ENCODE measurements at places on chromosomes 16 and 17.

DNA sequence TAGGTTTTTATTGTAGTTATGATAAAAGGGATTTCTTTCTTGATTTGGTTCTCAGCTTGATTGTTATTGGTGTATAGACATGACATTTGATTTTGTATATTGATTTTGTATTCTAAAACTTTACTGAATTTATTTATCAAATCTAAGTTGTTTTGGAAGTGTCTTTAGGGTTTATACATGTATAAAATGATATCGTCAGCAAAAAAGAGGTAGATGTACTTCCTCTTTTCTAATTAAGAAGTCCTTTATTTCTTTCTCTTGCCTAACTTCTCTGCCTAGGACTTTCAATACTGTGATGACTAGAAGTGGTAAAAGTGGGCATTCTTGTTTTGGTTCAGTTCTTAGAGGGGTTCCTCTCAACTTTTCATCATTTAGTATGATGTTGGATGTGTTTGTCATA is 487.3 kb upstream of the KIF2B start:
- DNase-seq = no peak

DNA sequence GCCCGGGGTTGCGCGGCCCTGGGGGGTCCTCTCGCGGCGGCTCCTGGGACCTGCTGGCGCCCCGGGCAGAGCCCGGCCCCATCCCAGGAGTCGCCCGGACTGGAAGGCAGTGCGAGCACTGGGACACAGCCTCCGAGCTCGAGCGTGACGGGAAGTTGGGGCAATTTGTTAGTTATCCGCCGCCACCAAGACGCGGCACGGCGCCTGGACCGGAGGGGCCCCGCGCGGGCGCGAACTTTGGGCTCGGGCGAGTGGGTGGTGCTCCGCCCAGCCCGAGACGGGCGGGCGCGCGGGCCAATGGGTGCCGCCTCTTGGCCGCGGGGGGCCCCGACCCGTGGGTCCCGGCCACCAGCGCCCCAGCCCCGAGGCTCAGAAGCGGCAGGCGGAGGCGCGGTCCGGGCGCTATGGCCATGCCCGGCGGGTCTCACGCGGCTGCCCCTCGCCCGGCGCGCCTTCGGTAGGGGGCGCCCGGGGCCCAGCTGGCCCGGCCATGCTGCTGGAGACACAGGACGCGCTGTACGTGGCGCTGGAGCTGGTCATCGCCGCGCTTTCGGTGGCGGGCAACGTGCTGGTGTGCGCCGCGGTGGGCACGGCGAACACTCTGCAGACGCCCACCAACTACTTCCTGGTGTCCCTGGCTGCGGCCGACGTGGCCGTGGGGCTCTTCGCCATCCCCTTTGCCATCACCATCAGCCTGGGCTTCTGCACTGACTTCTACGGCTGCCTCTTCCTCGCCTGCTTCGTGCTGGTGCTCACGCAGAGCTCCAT is at the start of gene ADORA2B:
Gene ADORA2B, plus strand, starts transcription at position 372 of the 768 bp plus-strand sequence. Its CDS starts 119 bp downstream, at position 491.
- DNase-seq = peak; percentile 72

DNA sequence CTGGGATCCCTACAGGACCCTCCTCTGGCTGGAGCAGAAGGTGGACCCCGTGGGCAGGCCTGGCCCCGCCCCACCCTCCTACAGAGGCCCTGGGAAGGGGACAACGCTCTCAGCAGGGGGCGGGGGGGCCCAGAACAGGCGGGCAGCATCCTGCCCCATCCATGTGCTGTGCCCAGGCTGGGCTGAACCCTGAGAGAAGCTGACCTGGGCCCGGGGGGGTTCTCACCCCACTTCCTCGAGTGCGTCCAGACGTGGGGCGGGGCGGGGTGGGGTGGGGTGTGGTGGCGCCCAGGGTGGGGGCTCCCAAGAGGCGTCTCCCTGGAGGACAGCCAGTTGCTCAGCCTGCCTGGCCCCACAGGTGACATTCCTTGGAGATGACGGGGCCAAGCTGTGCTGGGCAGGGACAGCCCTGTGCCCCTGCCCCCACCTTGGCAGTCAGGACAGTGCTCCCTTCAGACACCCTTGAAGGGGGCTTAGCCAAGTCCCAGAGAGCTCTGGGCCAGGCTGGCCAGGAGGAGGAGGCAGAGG is 390 bp upstream of the UNC13D start:
- DNase-seq = no peak

GRCh38 chr17:46881015-46881414 is 29.6 kb downstream of the WNT9B start:
- no peak for DNase-seq

DNA sequence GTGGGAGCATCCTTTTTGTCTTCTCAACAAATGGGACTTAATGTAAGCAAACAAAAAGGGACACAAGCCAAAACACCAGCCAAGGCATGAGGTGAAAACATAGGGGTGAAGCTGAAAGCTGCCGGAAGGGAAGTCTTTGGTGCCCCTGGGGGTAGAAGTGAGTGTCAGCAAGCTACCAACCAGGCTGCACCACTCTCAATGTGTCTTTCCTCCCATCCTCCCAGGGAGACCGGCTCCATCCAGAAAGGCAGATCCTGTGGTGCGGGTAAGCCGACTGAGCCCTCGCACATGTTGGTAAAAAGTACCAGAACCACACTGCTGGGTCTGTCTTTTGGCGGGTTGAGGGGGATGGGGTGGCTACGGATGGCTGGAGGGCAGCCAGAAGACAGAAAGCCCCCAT is 52.0 kb upstream of the SREBF1 start:
- DNase-seq = no peak
